Urinary bladder (tissue), 4 donors: ENCODE measurements at places on chromosomes 5 and 9. TPM values are rescaled to one million over a fixed set of nuclear protein-coding genes. Genes with fewer than 3 reads are reported as not detected.

The ECSCR gene
- polyA plus RNA-seq, result 51.4 TPM

The SLC1A3 gene
- polyA plus RNA-seq, result 15.7 TPM

The ADAMTS2 gene
- polyA plus RNA-seq, result 22.8 TPM

The PCDHB7 gene
- polyA plus RNA-seq, result 2.6 TPM

The HMCN2 gene
- polyA plus RNA-seq, result 14.6 TPM

The LHFPL2 gene
- polyA plus RNA-seq, result 19.2 TPM

The EGFL7 gene
- 138 TPM for polyA plus RNA-seq

The OR2Y1 gene
- not detected for polyA plus RNA-seq

The SPATA31D4 gene
- not detected for polyA plus RNA-seq

The UGCG gene
- polyA plus RNA-seq, result 17.8 TPM

The CDC20B gene
- not detected for polyA plus RNA-seq

The STX17 gene
- polyA plus RNA-seq, result 14.5 TPM

The SLC6A7 gene
- polyA plus RNA-seq, result 0.01 TPM

The RGS14 gene
- polyA plus RNA-seq, result 16.4 TPM

The CFAP157 gene
- polyA plus RNA-seq, result 0.23 TPM

The BDP1 gene
- polyA plus RNA-seq, result 11.3 TPM

The PKN3 gene
- polyA plus RNA-seq, result 9.5 TPM

The ANKRD33B gene
- 4.7 TPM for polyA plus RNA-seq

The ALDH7A1 gene
- 45.6 TPM for polyA plus RNA-seq
